ENCODE measurements at places on chromosomes 4 and X.
A peak's percentile ranks its signal among the peaks of the same experiment; 100 is the strongest.

DNA sequence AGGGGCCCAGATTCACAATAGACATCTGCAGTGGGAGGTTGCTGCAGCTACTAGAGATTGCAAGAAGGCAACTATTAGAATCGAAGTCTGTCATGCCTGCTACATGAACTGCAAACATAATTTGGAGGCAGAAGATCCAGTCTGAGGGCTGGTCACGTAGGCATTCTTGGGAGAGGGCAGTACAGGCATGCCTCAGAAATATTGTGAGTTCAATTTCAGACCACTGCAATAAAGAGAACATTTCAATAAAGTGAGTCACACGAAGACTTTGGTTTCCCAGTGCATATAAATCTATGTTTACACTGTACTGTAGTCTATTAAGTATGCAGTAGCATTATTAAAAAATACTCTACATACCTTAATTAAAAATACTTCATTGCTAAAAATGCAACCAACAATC, 585.8 kb upstream of the FAT1 start:
- DNase-seq, result no peak

DNA sequence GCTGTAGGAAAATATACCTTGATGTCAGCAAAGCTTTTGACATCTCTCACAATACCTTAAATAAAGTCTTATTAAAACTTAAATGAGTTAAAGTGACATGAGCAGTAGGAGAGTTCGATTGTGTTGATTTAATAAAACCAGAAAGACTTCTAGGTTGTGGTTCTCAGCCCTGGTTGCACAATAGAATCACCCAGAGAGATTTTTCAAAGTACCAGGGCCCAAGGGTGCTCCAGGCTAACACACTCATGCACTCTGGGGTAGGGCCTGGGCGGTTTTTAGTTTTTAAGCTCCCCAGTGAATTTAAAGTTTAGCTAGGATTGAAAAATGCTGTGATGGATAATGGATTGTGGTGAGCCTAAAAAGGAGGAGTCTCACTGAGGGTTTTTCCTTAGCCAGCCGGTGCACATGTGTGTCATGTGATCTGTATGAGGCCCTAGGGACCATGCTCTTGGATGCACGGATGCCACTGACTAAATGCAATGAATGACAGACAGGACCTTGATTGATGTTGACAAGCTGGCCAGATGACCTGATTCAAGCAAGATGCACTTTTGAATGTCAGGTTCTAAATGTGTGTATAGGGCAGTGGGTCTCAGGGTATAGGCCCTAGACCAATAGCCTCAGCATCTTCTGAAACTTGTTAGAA, 185.0 kb downstream of the PTTG2 start:
- no peak for DNase-seq

GRCh38 chr4:8651661-8652180, 59.2 kb downstream of the CPZ start:
- DNase-seq, result no peak

GRCh38 chr4:80731436-80731835, 299.1 kb upstream of the BMP3 start:
- DNase-seq, result no peak

DNA sequence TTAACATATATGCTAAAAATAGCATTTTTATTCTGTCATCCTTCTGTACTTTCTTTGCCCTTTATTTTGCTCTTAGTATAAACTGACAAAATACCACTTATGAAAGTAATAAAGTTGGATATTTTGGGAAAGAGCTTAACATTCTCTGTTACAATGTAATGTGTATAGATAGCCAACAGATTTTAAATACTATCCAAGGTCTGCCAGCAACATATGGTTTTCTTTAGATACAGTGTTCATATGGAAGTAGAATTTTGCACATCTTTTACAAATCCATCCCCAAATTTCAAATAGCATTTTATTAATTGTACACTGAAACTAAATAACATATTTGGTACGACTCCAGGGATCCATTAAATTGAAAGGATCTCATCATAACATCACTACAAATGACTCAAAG, 268.6 kb upstream of the PCDH18 start:
- DNase-seq, result no peak

- DNase-seq, result peak; percentile 62
Observed at GRCh38 chrX:79366873-79367749, at the start of gene ITM2A. Gene ITM2A (minus strand): TSS chrX:79367334. CDS start chrX:79367215, 119 bp downstream.

- no peak for DNase-seq
Observed at GRCh38 chr4:115437739-115438138, 324.3 kb upstream of the NDST4 start.

GRCh38 chr4:110653321-110654253, 30.7 kb upstream of the PITX2 start:
- DNase-seq, result no peak

- no peak for DNase-seq
Observed at GRCh38 chr4:131613824-131614216, 1535.3 kb upstream of the PCDH10 start.

- no peak for DNase-seq
Observed at GRCh38 chr4:107734120-107734519, 14.1 kb upstream of the PAPSS1 start.

- no peak for DNase-seq
Observed at GRCh38 chr4:110753466-110753865, 130.6 kb upstream of the PITX2 start.

DNA sequence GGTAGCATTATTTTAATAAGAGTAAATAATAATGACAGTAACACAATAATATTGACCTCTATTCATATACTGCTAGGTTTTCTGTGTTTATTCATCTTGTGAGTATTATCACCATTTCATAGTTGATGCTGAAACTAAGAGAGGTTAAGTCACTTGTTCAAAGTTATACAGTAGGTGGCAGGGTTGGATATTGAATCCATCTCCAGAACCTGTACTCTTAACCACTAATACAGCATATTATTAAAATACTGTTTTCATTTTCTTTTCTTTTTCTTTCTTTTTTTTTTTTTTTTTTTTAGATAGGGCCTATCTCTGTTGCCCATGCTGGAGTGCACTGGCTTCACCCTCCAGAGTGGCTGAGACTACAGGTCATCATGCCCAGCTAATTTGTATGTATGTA, 7.1 kb upstream of the ELF2 start:
- no peak for DNase-seq

- peak; percentile 78 for DNase-seq
Observed at GRCh38 chrX:154804957-154805695, at the start of gene MPP1. Gene MPP1 (minus strand): TSS chrX:154805485. CDS start chrX:154805373, 112 bp downstream.

- DNase-seq, result no peak
Observed at GRCh38 chr4:159390648-159391047, 287.8 kb downstream of the RAPGEF2 start.

DNA sequence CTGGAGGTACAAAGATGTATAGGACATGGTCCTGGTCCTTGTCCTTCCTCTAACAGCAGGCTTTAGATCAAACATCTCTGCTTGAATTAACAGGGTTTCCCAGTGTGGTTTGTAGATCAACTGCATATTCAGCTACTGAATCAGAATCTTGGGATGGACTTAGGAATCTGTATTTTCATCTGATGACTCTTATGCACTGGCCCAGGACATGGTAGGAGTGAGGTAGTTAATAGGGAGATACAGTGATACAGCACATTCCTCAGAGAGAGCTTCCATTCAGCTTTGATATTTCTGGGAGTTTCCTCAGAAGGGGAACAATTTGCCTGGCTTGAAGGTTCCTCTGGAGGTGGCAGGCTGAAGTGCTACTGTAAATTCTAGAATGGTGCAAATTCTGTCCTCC, 203.1 kb downstream of the LARP7 start:
- DNase-seq, result no peak

DNA sequence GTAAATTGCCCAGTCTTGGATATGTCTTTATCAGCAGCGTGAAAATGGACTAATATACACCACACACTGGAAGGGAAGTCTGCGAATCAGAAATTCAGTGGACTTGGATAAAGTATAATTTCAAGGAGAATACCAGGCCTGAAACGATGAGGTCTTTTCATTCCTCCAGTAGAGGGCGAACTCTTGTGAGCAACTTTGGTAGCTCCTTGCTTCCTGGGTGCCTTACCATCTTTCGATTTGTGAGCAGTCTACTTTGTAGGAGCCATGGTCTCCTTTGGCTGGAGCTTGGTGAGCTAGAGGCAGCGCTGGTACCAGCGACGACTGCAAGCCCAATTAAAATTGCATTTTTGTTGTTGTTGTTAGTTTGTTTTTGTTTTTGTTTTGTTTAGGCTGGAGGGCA, 791.9 kb downstream of the FAT4 start:
- DNase-seq, result no peak

GRCh38 chr4:110503270-110504083, 27.5 kb downstream of the ENPEP start:
- no peak for DNase-seq

DNA sequence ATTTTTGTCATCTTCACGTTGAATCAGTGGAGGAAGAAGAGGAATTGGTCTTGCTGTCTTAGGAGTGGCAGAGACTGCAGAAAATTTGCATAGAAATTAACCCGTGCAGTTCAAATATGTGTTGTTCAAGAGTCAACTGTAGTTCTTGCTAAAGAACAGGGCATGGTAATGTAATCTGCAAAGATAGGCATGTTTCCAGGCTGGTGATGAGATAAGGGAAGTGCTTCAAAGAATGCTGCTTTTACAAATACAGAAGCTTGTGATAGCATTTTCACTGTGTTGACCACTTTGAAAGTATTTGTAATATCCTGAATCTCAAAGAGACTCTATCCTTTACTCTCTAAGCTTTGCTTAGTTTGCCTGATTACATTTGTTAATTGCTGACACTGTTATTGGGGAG, 60.1 kb downstream of the PRRG1 start:
- DNase-seq, result no peak

GRCh38 chr4:38526412-38526811, 137.6 kb upstream of the KLF3 start:
- DNase-seq, result no peak

- DNase-seq, result peak; percentile 5
Observed at GRCh38 chrX:46758163-46758955, 559 bp downstream of the SLC9A7 start.

DNA sequence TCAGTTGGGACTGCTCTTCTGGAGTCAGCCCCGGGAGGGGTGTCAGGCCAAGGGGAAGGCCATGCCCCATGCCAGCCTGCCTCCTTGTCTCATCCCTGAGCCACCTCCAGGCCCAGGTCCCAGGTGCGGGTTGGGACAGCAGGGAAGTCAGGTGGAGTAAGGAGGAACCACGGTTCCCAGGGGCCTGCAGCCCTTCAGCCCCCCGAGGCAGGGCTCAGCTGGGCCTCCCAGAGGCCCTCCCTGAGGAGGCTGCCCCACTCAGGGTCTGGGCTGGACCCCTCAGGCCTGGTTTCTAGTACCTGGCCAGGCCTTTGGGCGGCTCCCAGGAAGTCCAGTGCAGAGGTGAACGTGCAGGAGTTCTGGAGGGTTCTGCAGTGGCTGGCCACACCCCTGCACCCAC, 23.4 kb upstream of the FGFR3 start:
- no peak for DNase-seq

GRCh38 chr4:9943761-9944160, 77.5 kb downstream of the SLC2A9 start:
- no peak for DNase-seq

DNA sequence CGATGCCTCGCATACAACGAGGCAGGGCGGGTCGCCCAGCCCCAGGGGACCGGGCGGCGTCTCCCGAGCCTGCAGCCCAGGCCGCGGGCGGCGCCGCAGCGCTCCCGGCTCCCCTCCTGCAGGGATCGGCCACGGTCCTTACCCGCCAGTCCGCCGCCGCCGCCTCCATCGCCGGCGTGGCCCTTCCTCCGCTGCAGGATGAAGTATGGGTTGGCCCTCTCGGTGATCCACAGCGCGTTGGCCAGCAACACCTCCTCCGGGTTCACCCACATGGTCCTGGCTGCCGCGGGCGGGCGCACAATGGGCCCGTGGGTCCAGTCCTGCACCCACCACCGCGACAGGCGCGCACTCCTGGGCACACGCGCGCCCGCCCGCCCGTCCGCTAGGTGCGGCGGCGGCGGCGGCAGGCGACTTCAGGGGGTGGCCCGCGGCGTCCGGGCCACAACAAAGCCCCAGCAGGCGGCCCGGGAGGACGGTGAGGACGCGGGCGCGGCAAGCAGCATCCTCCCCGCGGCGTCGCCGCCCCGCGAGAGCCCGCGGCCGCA, 339 bp downstream of the TBC1D9 start:
- DNase-seq, result peak; percentile 26

- no peak for DNase-seq
Observed at GRCh38 chr4:138861135-138861534, 154.4 kb upstream of the NOCT start.

- DNase-seq, result no peak
Observed at GRCh38 chr4:159765382-159765781, 662.5 kb downstream of the RAPGEF2 start.

DNA sequence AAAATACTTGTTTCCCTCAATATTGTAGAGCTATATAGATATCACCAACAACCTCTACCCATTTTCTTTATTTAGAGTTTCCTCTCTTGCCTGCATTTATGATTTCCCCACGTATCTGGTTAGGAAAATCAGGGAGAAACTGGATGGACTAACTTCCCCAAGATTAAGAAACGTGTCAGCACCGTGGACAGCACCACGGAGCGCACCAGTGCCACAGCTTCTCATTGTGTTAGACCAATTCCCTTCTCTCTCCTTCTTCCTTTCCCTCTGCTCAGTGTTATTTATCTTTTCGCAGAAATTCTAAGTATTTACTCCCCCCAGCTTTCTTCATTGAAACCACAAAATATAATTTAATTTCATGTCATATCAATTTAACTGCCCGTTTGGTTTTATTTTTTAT, 568.6 kb upstream of the BOD1L1 start:
- DNase-seq, result no peak

GRCh38 chr4:140344621-140345020, 28.8 kb upstream of the SCOC start:
- DNase-seq, result no peak

Data from activated T-cell treated with anti-CD3 and anti-CD28 coated beads, Interleukin-2, amount 50 U/mL, for 72 hours (primary cell).